AG09309 (cell line): ENCODE measurements at places on chromosomes 4 and X.

- no peak for DNase-seq
Measured at GRCh38 chrX:31057691-31058090, 14.2 kb downstream of the FTHL17 start.

DNA sequence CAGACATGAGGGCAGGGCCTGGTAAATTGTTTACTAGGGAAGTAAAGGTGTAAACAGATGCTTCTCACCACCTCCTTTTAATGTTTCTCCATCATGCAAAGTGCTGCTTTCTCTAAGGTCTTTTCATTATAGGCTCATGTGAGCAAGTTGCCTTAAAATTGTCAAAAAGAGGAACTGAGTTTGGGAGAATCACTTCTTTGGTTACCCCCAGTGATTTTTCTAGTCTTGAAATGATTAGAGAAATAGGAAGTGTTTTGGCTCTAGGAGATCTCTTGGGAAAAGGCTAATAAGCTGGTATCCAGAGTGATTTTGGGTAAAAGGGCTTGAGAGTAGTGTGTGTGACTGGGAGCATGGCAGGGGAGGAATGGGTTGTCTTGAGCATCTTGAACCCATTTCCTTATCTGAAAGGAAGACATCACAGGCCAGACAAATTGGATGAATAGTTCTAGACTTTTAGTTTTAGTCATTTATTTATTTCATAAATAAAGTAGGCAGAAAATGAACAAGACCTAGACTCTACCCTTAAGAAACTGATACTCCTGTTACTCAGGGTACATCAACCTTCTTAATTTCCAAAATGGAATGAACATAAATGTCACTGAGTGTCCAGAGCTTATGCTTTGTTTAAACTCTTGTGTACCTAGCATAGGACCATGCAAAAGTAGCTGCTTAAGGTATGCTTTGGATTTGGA, 14.2 kb downstream of the GRPR start:
- no peak for DNase-seq

DNA sequence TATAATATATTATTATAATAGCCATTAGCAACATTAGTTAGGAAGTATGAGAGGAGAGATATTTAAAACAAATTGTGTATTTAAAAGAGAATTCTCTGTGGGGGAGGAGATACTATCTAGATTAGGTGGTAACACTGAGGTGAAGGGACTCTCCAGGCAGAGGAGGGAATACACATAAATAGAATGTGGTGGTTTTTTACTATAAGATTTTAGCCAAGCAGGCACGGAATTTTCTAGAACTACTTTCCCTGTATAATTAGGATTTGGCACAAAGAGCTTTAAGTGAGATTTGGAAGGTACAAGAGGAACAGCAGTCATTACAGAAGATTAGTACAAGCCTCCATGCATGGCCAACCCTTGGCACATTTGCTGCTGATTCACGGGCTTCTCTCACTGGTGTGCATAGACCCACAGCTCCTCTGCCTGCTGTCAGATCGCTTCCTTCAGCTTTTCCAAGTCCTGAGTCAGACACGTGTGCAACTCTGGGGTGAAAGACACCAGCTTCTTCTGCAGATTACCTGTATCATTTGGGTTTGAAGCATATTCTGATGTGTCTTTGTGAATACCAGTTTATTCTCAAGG, 685.5 kb downstream of the KCTD8 start:
- DNase-seq: no peak

- DNase-seq: no peak
Measured at GRCh38 chrX:7110821-7111276, 36.7 kb upstream of the STS start.

DNA sequence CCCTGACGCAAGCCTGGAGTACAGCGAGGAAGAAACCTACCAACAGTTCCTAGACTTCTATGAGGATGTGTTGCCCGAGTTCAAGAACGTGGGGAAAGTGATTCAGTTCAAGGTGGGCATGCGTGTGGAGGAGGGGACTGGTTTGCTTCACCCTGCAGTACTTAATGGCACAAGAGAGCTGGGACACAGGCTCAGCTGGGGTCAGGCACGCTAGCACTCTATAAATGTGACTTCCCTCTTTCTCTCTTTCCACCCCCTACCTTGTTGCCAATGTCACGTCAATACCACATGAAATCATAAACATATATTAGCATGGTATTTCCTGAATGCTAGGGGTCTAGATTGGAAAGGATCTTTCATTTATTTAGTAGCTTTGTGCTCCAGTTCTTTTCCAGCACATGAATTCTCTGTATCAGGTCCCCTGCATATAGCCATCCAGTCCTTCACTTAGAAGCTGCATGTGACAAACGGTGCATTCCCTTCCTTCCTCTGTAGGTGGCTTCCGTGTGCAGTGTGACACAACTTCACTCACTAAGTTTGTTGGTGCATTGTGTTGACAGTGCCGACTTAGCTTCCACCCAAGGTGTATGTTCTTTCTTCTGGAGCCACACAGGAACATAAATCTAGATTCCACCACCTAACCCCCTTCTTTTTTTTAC, 25.6 kb downstream of the ZRSR2 start:
- DNase-seq: no peak

DNA sequence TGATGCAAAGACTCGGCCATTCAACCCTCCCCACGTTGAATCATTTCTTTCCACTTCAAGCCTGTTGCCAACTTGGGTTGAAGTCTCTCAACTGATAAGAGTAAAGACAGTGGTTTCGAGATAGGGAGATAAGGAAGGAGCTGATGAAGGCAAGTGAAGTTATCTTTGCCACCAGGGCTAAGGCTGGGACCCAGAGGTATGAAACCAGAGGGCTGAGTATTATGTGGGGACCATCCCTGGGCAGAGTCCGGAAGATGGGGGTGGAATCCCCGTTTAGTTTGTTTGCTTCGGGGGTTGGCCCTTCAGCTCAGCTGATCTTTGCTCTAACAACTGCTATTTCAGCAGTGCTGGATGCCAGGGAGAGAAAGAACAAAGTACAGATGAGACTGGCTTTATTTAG, 2.3 kb upstream of the XPNPEP2 start:
- no peak for DNase-seq

DNA sequence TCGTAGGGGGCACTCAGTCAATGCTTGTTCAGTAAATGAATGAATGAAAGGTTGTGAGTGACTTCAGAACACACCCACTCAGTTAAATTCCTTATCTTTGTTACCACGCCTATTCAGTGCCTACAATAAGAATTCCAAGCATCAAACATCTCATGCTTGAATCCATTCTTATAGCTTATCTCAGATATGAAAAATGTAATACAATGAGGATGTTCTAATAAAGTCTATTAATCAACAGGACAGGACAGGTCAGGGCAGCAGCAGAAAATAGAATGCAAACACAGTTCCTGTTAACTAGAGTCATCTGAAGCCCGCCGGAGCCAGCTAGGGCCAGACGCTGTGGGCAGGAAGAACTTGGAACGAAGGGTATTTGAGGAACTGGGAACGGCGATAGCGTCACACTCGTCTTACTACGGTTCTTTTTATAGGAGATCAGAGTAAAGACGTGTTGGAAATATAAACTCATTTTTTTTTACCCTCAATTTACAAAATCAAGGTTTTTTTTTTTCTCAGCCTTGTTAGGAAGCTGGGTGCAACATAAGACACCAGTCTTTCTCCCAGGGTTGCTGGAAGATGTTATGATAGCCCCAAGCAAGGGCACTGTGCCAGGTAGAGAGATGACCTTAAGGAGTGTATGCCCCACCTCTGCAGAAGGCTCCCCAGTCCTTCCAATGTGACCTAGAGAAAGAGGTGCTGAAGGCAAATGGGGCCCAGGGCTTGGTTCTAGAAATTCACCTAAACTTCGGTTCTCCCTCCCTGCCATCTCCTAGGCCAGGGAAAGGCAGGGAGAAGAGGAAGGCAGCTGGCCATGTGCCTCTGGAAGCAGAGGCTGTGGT, 48.3 kb downstream of the SEL1L3 start:
- no peak for DNase-seq

GRCh38 chrX:46125111-46125510, 420.1 kb downstream of the ZNF674 start:
- no peak for DNase-seq

DNA sequence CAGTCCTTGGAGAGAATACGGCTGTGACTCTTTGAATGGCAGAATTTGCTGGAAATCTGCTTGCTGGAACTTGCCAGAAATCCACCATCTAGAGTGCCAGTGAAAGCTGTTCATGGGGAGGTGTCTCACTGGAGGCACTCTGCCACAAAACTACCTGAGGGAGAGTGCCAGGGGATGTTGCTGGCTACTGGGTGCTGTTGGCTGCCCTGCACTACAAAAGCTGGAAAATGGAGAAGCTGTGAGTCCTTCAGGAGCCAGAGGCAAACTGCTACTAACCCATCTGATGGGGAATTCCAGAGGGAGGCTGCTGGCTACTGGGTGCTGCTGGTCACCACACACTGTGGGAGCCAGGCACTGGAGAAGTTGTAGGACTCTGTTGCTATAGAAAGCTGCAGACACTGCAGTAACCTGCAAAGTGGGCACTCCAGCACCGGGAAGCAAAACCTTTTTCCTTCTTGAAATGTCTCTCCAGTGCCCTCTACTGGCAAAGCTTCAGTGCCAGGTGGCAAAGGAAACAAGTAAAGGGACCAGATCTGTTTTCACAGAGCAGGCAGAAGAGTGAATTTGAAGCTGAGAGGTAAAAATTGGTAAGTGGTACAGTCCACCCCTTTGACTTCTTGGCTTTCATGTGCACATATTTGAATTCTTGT, 47.8 kb upstream of the HSD17B10 start:
- peak; percentile 25 for DNase-seq

DNA sequence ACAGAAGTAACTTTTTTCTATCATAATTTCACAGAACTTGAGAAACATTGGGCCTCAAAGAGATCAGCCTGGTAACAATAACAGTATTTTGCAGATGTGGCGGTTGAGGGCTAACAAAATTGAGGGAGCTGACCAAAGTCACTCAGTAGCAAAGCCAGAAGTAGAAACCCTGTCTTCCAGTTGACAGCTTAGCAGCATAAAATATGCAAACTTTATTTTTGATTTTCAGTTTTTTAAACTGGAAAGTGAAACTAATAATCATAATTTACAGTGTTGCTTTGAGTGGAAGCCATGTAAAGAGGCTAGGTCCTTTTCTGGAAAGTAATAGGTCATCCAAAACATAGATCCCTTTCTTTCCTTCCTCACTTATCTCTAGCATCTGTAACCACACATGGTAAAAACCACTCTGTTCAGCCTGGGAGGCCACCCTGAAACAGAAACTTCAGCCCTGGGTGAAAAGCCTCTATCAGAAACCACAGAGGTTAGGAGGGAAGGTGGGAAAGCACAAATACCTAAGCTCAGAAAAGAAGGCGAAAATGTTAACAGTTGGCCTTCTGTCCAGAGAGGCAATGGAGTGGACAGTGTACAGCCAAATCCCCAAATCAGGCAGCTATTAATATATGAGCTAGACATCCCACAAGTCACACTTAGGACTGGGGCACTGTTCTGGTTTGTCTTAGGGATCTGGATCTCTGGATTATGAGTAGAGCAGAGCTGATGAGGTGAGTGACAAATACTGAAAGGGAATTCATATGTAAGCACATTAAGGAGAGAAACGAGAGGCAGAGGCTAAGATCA, 61.1 kb upstream of the ARSJ start:
- no peak for DNase-seq

DNA sequence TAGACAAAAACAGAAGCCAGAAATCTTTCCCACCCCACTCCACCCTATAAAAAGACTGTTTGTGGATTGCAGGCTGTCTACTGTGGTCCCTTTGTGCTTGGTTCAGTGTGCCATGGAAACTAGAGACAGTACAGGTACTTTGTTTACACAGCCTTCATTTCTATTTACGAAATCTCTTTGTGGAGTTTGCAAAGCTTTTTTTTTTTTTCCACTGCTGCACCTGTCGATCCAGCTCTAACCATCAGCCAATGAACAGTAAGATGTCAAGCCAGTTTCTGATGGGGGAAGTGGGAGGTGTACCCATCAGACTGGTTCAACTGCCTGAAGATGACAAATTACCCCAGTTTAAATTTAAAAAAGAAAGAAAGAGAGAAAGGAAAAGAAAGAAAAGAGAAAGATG, 20.2 kb upstream of the LRBA start:
- DNase-seq: no peak

- DNase-seq: no peak
Measured at GRCh38 chr4:42736527-42737195, 79.8 kb upstream of the ATP8A1 start.

DNA sequence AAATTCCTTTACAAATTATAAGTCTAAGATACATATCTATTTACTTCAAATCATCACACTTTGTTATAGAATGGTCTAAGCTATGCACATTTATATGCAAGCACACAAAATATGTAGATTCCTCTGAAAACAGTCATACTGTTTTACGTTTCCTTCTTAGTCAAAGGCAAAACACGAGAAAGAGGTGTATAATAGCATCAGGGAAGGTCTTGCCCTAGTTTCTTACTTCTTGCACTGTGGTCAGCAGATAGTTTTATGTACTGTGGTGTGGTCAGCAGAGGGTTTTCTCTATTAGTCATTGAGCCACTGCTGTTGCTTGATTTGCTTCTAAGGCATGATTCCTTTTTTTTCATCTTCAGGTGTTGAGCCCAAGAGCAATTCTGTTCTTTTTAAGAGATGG, 117.7 kb downstream of the ADAM29 start:
- peak; percentile 69 for DNase-seq

GRCh38 chrX:10244915-10245622, 88.3 kb downstream of the CLCN4 start:
- DNase-seq: no peak

DNA sequence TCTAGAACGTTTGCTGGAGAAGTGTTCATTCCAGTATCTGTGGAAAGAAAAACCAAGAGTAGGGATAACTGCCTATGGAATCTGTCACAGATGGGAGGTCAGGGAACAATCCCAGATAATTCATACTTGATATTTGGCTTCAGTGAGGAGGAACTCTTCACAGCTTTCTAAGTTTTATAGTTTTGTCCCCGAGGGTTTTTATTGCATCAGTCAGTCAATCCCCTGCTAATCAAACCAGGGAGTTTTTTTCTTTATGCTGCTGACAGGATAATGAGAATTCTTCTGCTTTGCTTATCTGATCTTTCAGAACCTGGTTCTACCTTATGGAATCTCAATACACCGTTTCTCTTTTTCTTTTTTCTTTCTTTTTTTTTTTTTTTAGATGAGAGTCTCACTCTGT, 633 bp upstream of the TRIML2 start:
- DNase-seq: no peak

DNA sequence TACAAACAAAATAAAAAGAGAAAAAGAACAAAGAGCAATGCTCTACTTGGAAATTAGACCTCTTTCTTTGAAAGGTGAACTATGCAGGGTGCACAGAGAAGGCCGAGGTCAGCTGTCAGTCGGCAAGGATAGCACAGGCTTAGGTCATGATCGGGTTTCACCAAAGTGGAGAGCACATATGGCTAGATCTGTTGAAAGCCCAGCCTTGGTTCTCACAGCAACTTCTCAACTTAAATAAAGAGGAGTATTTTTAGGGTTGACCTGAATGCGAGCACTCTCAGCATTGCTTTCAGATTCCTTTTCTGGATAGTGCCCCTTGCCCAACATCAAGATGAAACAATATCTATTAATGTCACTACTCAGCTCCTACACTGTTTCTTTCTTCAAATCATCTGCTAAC, 122.9 kb upstream of the GPC4 start:
- no peak for DNase-seq

GRCh38 chr4:32929796-32930699, 2209.9 kb downstream of the PCDH7 start:
- DNase-seq: no peak
